Ammon's horn (tissue), 1 donor: ENCODE measurements at places on chromosomes 6 and 20.

DNA sequence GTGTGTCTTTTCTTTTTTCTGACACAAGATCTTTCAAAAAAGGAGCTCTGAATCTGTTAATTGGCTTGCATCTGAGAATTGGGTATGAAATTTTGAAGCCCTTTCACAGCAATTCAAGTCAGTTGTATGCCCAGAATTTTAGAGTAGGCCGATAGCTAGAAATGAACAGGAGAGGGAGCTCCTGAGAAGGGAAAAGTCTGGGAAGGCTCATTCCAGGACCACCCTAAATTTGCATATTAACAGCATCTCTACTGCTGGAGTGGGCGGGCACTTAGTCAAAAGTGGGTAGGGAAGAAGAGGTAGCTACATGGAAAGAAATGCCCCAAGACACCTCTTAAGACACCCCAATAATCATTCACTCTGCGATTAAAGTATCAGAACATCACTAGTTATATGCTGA, 928.3 kb downstream of the TBC1D32 start:
- no peak for DNase-seq

- no peak for DNase-seq
Measured at GRCh38 chr6:38806271-38806670, 91.2 kb downstream of the DNAH8 start.

GRCh38 chr6:15512721-15513120, 150.1 kb downstream of the DTNBP1 start:
- no peak for DNase-seq

GRCh38 chr6:118485601-118486550, 62.2 kb upstream of the PLN start:
- peak; percentile 89 for DNase-seq

DNA sequence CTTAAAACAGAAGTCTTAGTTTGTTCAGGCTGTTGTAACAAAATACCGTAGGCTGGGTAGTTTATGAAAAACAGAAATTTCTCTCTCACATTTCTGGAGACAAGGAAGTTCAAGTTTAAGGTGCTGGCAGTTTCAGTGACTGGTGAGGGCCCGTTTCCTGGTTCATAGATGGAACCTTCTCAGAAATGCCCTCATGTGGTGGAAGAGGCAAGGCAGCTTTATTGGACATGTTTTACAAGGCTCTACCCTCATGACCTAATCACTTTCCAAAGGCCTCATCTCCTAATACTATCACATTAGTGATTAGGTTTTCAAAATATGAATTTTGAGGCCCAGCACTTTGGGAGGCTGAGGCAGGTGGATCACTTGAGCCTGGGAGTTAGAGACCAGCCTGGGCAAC, 2.4 kb downstream of the HEBP2 start:
- no peak for DNase-seq

- DNase-seq, result no peak
Measured at GRCh38 chr6:39929733-39930461, 4.4 kb downstream of the MOCS1 start.

GRCh38 chr6:67190733-67191132, 1444.3 kb upstream of the ADGRB3 start:
- no peak for DNase-seq

GRCh38 chr6:14075095-14075503, 42.5 kb upstream of the CD83 start:
- peak; percentile 42 for DNase-seq

GRCh38 chr6:20931093-20931492, 396.8 kb downstream of the CDKAL1 start:
- no peak for DNase-seq

GRCh38 chr20:35592339-35592974, 23.2 kb upstream of the SPAG4 start:
- DNase-seq, result no peak

- no peak for DNase-seq
Measured at GRCh38 chr6:1384549-1385128, 4.7 kb upstream of the FOXF2 start.

DNA sequence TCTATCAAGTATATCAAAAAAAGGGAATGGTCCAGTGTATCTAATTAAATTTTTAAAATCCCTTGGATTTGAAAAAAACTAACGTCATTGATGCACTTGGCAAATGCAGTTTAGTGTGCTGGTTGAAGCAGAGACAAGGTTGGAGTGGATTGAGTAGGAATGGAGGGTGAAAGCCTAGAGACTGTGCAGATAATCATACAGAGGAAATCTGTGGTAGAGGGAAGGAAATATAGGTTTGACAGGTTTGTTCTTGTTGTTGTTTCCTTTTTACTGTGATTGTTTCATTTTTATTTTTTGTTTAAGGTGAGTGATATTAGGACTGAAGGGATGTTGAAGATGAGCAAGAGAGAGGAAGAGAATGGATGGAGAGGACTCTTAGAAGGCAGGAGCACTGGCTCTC, 29.0 kb upstream of the L3MBTL3 start:
- DNase-seq, result no peak

DNA sequence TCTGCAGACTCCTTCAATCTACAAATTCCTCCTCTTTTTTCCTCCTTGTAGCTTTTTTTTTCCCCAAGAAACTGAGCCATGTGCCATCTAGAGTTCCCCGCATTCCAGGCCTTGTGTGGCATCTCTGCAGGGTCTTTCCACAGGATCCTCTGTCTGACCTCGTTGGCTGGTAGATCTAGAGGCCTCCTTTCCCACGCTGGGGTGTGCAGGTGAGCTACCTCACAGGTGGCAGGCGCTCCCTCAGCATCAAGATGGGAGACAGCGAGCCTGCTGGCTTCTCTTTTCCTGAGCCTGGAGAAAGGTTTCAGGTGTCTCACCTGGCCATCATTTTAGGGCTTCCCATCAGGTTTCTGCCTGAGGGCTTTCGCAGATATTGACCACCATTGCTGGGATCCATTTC, 9.6 kb upstream of the NELFCD start:
- DNase-seq, result no peak

GRCh38 chr6:129954749-129955431, 63.5 kb upstream of the L3MBTL3 start:
- DNase-seq, result no peak

- no peak for DNase-seq
Measured at GRCh38 chr6:85468326-85468725, 18.4 kb downstream of the NT5E start.

GRCh38 chr20:20012541-20012940, 4.6 kb upstream of the NAA20 start:
- peak; percentile 77 for DNase-seq

DNA sequence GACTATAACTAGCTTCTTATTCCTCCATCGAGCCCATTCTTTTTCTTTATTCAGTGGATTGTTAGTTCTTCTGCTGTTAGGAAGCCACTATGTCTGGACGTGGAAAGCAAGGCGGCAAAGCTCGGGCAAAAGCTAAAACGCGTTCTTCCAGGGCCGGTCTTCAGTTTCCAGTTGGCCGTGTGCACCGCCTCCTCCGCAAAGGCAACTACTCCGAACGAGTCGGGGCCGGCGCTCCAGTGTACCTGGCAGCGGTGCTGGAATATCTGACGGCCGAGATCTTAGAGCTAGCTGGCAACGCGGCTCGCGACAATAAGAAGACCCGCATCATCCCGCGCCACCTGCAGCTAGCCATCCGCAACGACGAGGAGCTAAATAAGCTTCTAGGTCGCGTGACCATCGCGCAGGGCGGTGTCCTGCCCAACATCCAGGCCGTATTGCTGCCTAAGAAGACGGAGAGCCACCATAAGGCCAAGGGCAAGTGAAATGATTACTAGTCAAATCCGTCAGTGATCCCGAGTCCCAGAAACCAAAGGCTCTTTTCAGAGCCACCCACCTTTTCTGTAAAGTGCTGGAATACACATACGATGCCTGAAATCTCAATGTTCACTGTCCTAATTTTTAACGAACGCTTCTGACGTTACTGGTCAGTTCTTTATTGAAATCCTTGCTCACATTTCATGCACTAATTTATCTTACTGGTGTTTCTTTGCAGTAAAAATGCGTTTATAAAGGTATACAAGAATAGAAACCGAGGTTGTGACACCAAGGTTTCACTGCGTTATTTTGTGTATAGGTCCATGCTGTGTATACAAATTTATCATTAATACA, 129.9 kb downstream of the HFE start:
- DNase-seq, result peak; percentile 76

- DNase-seq, result no peak
Measured at GRCh38 chr6:121124600-121124999, 209.7 kb downstream of the TBC1D32 start.

GRCh38 chr6:163533443-163533842, 118.9 kb downstream of the QKI start:
- peak; percentile 19 for DNase-seq

DNA sequence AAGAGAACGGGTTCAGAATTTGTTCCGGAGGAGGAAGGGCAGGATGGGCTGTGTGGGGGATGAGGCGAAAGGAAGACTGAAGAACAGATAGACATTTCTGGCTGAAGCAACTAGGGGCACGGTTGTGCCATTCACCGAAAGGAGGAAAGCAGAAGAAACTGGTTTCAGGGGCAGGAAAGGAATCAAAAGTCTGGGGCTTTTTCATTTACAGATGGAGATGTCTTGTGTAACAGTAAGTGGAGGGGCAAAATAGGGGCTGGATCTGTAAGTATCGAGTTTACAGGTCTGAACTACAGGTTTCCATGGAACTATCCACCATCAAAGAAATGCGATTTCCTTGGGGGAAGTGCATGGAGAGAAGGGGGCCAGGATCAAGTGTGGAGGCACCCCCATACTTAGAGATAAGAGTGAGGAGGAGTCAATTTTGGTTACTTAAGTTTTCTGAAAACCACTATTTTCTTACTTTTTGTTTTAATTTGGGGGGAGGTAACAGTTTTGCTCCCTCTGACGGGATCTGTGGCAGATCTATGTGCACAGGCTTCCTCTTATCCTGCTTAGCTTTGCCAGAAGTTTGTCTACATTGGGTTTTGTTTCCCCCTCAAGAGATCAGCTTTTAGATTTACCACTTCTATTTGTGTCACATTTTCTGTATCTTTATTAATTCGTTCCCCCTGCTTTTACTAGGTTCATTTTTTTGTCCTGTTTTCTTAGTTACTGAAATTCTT, 120.1 kb downstream of the SLC23A2 start:
- peak; percentile 31 for DNase-seq

DNA sequence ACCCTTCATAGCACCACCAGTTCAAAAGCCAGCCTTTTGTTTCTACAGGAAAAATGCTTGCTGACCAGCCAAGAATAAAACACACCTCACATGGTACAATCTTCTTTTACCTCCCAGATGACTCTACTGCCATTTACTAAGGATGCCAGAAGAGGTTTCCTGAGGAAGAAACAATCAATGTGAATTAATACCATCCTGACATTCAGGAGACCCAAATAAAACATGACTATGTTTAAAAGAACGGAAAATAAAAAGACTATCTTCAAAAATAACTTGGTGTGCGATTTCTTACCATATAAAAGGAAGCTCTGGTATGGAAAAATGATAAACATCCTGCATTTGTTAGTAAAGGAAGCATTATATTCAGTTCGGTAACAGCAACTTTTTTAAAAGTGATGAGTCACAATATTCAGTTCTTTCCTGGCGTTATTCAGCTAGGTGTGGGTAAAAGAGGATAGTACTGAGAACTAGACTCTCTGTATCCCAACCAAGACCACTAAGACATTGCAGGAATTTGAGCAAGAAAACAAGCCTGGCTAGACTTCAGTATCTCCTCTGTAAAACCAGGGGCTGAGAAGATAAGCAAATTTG, 16.3 kb downstream of the COL21A1 start:
- DNase-seq, result no peak

- DNase-seq, result no peak
Measured at GRCh38 chr20:20747298-20747697, 34.9 kb upstream of the RALGAPA2 start.

DNA sequence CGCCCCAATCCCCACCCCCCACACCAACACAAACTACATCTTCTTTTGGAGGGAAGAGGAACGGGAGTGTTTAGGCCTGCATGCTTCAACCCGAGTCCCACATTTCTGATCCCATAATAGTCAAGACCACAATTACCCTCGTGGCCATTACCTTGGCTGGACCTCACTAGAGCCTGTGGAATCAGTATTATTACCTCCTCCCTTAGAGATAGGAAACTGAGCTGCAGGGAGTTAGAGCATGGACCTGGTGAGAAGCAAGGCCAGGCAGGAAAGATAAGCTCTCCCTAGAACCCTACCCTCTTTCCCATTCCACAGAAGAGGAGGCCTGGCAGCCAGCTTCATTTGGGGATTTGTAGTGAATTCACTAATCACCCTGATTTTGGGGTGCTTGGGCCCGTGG, 74.1 kb downstream of the NCR2 start:
- DNase-seq, result no peak

DNA sequence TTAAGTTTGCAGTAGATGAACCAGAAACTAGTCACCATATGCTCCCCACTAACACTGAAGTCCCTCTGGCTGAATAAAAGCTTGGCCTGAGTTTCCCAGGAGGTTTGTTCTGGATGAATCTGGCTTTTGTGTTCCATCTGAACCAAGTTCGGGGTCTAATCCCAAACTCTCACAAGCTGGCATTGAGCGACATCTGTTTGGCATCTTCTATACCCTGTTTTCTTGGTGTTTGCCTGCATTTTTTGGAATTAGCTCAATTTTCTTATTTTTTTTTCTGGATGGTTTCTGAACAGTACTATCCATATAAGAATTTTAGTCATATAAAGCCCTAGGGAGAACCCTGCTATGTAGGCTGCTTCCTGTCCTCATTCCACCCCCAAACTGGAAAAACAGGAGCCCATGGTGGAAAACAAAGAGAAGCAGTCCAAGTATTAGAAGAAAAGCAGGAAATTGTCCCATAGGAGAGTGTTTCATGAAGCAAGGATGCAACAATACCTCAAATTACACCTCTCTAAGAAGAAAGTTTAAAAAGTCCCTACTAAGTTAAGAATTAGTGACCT, 737.1 kb downstream of the DHX35 start:
- no peak for DNase-seq

DNA sequence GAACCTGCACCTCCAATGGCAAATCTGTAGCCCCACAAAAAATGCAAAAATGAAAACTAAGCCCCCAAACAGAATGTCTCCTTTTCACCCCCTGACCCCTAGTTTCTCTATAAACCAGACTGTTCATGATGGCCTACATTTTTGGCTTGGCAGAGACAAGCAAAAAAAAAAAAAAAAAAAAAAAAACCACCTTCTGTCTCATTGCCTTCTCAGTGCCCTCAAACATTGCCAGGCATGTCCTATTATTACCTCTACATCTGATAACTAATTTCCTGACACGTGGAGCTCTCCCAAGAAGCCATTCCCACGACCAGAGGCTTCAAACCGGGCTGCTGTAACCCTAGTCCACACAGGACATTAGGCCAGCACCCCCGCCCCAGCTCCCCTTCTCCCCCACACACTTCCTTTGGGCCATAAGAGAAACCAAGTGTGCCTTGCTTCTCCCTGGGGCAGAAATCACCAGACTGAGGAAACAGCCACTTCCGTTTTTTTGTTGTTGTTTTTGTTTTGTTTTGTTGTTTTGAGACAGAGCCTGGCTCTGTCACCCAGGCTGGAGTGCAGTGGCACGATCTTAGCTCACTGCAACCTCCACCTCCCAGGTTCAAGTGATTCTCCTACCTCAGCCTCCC, 65.4 kb downstream of the GPR6 start:
- no peak for DNase-seq
